ENCODE measurements at places on chromosomes 7 and 10. TPM values are rescaled to one million over a fixed set of nuclear protein-coding genes. Genes with fewer than 3 reads are reported as not detected.

DNA sequence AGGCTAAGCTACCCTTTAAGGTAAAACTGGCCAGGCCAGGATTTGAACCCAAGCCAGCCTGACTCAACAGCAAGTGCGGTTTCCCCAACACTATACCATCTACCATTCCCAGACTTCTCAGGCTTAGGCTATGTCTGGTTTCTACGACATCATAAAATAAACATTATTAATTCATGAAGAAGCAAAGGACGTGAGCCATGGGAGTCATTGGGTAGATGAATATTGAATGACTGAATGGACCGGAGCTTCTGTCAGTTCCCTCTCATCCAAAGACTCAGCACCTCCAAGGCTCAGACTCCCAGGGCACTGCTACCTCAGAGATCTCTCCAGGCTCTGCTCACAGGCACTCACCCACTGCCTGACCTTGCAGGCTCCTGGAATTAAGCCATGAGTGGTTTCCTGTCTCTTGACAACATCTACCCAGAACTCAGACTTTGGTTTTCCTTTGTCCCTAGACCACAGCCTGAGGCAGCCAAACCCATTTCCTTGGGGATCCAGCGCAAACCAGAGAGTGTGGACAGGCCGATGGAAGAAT lies 64.6 kb upstream of the STEAP1B start:
- DNase-seq: no peak

Gene GIMAP5
- total RNA-seq: 52.2 TPM

GRCh38 chr10:113965077-113965476 lies 78.6 kb upstream of the ADRB1 start:
- no peak for DNase-seq

Gene CAMK1D
- total RNA-seq: 6.3 TPM
